Putamen (tissue), 1 donor: ENCODE measurements at places on chromosomes 7 and 10.

DNA sequence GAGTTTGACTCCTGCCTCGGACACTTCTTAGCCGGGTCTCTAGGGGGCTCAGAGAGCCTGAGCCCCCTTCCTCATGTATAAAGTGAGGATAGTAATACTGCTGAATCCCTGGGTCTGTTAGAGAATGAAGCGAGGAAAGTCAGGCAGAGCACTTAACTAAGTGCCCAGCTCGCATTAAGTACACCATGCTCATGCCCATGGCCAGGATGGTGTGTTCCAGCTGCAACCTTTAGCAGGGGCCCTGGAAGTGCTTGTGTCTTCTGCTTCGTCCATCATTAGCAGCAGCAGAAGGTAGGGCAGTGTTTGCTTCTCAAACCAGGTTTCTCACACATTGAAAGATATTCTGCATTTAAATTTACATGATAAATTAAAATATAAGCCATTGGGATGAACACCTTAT lies 27.3 kb upstream of the WDFY4 start:
- DNase-seq, result no peak

- DNase-seq, result no peak
Measured at GRCh38 chr7:130063036-130063435, 7.3 kb upstream of the KLHDC10 start.

DNA sequence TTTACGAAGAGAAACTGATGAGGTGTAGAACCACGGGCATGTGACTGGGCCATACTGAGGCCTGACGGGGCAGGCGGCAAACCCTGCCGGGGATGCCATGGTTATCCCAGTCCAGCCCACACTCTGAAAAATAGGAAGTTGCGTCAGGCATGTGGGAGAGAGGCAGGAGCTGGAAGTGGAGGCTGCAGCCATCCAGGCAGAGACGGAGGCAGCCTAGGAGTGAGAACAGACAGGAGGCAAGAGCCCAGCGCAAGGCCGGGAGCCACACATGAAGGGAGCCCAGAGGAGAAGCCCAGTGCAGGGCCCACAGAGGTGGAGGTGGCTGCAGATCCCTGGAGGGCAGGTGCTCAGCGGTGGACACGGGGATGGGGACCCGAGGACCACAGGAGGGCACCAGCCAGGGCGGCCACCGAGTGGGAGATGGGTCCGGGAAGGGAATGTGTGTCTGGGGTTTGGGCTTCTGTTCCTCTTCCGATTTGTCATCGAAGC lies 175.2 kb upstream of the PPP2R2D start:
- no peak for DNase-seq

- DNase-seq, result no peak
Measured at GRCh38 chr7:126524967-126525366, 727.8 kb downstream of the GRM8 start.

GRCh38 chr7:80661729-80662128 lies 23.3 kb downstream of the CD36 start:
- DNase-seq, result no peak
